Cardiac muscle cell (in vitro differentiated cells and primary cell): ENCODE measurements at places on chromosomes 4 and X.

GRCh38 chr4:85744950-85745349, 270.0 kb downstream of the ARHGAP24 start:
- DNase-seq, result no peak

- DNase-seq, result no peak
Measured at GRCh38 chr4:181870326-181870725, 372.9 kb upstream of the TENM3 start.

DNA sequence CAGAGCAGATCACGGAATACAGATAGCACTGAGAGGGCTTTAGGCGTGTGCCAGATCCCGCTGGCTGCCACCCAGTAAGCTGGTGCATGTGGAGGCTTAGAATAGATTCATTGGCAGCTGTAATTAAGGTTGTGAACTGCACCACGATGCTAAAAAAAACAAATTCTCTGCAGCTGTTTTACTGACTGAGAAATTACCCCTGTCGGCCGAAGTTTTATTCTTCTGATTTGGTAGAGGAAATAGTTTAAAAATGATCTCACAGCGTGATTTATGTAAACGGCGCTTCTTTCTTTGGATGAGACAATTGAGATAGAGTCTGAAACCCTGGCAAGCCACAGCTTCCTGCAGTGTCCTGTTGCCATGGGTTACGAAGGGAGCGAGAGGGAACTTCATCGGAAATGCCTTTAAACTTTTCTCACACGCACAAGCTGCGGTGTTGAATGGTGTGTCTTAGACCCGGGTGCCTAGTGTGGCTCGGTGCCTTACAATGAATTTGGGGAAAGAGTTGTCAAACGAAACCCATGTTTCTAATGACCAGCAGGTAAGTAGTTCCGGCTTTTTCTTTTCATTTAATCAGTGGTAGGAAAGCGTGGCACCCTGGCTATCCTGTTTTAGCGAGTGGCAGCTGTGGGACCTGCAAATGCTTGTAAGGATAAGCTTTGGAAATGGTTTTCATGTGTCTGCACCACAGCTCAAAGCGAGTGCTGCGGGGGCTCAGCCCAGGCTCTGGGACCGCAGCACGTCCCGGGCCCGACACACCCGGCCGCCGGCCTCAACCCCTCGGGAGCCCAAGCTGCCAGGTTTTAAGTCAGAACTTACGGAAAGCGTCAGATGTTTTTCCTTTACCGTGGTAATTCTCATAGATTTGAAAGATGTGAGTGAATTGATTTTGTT, 71.7 kb upstream of the HGFAC start:
- DNase-seq, result peak; percentile 87

- DNase-seq, result no peak
Measured at GRCh38 chrX:110748256-110748806, 47.3 kb downstream of the CHRDL1 start.

- DNase-seq, result peak; percentile 6
Measured at GRCh38 chrX:17359500-17359899, 15.5 kb upstream of the NHS start.

- no peak for DNase-seq
Measured at GRCh38 chrX:123822965-123823364, 36.9 kb upstream of the XIAP start.

DNA sequence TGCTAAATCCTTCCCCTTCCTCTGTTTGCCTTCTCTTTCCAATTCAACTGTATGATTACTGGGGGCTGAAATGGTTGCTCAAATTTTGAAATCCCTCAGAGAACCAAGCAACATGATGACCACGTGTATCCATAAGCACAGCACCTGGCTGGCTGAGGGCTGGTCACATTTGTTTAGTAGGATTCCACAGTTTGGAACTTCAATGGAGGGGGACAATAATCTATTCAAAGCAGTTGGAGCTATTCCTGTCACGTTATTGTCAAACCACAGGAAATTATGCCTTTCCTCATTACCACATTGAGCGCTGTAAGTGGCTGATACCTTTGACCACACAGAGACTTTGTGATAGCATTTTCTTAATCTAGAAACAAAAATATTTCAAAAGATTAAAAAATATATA, 7.0 kb downstream of the TMSB4X start:
- no peak for DNase-seq

- DNase-seq, result no peak
Measured at GRCh38 chrX:126137899-126138298, 28.2 kb downstream of the DCAF12L2 start.

GRCh38 chr4:25096981-25097443, 63.2 kb downstream of the SEPSECS start:
- DNase-seq, result no peak

GRCh38 chr4:133559987-133560386, 410.9 kb downstream of the PCDH10 start:
- DNase-seq, result no peak

GRCh38 chr4:180335566-180335965, 1907.6 kb upstream of the TENM3 start:
- DNase-seq, result no peak

DNA sequence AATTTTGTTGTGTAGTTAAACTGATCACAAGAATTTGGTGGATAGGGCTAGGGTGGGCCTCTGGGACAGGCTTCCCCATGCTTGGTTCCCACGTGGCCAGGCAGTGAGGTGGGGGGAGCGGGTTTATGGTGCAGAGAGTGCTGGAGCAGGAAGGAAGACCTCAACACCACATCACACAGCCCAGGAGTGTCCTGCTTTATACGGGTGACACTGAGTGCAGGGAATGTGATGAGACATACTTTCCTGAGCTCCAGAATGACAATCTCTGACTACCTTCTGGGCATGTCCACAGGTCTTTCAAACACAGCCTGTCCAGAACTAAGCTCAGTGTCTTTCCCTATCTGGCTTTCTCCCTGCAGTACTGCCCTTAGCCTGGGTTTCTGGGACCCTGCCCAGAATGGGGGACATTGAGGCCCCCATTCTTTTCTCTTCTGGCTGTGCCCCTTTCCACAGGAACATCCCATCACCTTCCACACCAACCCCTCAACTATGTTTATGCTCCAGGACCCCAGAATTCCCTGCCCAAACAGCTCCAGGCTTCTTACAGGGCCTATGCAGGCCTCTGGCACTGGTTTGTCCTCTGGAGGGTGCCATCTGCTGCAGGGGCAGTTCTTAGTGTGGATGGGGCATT, 36.5 kb upstream of the RASL11B start:
- DNase-seq, result no peak

DNA sequence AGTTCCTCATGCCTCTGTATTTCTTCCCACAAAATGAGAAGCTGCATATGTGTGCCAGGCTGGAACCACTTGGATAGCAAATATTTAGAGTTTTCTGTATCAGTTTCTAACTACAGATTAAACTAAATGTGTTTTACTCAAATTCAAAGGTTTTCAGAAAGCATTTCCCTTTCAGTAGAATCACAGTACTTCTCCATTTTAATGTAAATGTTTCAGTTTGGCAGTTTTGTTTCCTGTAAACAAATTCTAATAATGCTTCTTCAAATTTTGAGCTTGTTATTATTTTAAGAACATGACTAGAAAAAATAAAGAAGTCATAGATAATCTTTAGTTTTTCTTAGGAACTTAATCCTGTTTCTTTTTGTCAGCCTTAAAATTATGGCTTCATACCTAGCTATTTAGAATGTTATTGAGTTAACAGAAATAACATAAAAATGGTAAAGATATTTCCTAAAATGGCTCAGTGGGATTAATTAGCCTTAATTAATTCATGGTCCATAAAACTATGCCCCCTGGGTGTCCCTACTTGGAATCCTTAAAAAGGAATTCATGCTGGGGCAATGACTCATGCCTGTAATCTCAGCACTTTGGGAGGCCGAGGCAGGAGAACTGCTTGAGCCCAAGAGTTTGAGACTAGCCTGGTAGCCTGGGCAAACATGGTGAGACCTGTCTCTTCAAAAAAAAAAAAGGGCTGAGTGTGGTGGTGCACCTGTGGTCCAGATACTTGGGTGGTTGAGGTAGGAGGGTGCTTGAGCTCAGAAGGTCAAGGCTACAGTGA, 83.8 kb upstream of the GPR34 start:
- DNase-seq, result no peak

DNA sequence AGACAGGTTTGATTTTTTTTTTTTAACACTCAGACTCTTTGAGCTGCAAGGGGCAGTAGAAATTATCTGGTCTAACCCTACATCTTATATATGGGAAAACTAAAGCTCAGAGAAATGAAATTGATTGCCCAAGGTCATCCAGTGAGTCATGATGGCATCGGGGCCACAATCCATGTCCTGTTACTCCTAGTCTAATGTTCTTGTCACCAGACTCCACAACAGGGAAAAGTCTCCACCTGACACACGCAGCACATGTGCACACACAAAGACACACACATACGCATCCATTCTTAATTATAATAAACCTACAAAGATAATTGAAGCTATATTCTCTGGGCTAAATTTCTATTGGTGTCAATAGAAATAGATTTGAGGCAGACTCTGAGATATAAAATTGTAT, 48.4 kb downstream of the GPC3 start:
- DNase-seq, result no peak
